ENCODE measurements at places on chromosomes 7 and 10.

GRCh38 chr7:116806046-116806944 is 56.1 kb upstream of the CAPZA2 start:
- no peak for DNase-seq

- no peak for DNase-seq
Observed at GRCh38 chr10:15760681-15761080, 41.0 kb upstream of the ITGA8 start.

DNA sequence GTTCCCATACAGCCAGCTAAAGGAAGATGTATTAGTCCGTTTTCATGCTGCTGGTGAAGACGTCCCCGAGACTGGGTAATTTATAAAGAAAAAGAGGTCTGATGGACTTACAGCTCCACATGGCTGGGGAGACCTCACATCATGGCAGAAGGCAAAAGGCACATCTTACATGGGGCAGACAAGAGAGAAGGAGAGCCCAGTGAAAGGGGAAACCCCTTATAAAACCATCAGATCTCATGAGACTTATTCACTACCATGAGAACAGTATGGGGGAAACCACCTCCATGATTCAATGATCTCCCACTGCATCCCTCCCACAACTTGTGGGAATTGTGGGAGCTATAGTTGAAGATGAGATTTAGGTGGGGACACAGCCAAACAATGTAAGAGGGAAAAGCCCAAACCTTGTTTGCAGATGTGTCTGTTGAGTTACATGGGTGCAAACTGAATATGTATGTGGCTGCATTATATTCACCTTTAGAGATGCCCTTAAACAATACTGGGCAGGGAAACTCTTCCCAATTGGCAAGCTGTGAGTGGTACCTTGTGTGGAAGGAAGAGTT is 13.1 kb upstream of the BRAF start:
- DNase-seq = no peak

- peak; percentile 84 for DNase-seq
Observed at GRCh38 chr7:27179503-27180430, 5.3 kb downstream of the HOXA11 start.

DNA sequence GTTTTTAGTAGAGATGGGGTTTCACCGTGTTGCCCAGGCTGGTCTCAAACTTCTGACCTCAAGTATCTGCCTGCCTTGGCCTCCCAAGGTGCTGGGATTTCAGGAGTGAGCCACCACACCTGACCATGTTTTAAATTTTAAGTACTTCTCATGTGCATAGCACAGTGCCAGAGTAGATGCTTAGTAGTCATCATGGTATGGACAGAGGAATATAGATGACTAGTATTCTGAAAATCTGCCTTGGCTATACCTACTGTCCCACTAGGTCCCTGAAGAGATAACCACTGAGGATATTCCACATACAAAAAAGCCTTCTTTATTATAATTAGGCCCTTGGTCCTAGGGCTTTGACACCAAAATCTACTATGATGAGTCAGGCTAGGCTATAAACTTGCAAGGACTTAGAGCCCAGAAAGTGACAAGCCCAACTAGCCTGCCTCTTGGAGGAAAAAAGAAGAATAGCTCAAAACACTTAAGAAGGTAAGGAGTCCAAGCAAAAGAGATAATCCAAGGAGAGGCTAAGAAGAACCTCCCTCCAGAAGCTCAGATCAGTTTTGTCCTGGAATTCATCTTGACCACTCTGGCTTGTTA is 34.0 kb downstream of the LUC7L2 start:
- no peak for DNase-seq

GRCh38 chr10:3364768-3365480 is 192.3 kb upstream of the PITRM1 start:
- no peak for DNase-seq

DNA sequence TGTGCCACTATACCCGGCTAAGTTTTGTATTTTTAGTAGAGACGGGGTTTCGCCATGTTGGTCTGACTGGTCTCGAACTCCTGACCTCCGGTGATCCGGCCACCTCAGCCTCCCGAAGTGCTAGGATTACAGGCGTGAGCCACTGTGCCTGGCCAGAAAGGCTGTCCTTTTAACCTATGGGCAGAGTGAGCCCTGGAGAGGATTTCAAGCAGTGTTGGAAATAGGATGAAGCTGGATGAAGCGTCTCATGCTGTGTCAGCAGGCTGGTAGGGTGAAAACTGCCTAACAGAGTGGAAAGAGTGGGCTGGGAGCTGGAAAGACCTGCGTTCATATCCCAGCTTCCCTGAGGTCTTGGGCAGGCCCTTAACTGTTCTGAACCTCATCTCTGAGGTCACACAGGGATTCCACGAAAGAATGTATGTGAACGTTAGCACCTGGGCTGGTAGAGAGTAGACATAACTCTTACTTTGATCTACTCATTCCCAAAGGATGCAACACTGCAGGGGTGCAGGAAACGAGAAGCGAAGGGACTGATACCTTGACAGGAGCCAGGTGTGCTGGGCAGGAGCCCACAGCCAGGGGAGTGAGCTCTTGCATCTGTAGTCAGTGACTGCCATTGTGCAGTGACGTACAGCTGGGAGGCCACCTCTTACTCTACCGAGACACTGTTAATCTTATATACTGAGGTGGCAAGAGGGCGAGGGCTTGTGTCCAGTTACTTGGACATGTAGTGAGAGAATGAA is 34.1 kb downstream of the WBP1L start:
- DNase-seq = no peak

- DNase-seq = no peak
Observed at GRCh38 chr7:77460057-77460486, 43.9 kb upstream of the GSAP start.

- no peak for DNase-seq
Observed at GRCh38 chr10:3874990-3875841, 90.2 kb upstream of the KLF6 start.

All from iPS-NIHi11 (cell line).